Activated naive CD8-positive, alpha-beta T cell treated with anti-CD3 and anti-CD28 coated beads for 36 hours (primary cell): ENCODE measurements at places on chromosomes 3 and 15. TPM values are rescaled to one million over a fixed set of nuclear protein-coding genes. Genes with fewer than 3 reads are reported as not detected.

The PPARG gene
- total RNA-seq, result 0.47 TPM

- DNase-seq, result no peak
These were observed 125.1 kb upstream of the CTDSPL start for GRCh38 chr3:37736624-37737023.

DNA sequence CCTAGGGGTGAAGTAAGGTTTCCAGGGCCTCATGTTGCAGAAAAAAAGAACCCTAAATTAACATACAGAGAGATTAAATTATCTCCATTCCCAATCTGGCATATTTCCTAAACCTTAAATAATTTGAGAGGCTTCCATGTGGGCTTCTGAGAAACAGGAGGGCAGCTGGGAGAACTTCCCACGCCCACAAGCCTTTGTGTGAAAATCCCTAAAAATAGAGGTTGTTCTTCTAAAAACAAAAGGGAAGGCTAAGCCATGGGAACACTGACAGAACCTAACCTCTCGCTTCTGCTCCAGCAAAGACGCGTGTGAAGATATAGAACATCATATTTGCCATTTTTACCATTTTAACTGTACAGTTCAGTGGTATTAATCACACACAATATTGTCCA lies 812 bp upstream of the SLC12A8 start:
- no peak for DNase-seq

The CPNE9 gene
- total RNA-seq, result not detected

GRCh38 chr3:159829539-159830227 lies 159.0 kb upstream of the IL12A start:
- no peak for DNase-seq

DNA sequence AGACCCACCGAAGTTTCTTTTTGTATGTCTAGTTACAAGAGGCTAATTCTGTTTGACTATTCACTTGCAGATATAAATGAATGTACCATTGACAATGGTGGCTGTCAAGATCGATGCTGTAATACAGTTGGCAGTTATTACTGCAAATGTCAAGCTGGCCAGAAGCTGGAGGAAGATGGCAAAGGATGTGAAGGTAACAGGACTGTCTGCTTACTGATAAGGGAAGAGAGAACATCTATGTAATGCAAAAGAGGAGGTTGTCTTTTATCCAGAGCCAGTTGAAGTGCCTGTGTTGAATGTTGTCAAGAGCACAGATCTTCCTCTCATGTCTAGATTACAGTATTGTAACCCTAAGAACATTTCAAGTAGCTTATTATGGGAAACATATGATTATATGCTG lies 549.5 kb upstream of the GOLIM4 start:
- no peak for DNase-seq

The BOC gene
- total RNA-seq, result 0.44 TPM

GRCh38 chr15:71066983-71067382 lies 48.3 kb upstream of the THSD4 start:
- DNase-seq, result no peak

DNA sequence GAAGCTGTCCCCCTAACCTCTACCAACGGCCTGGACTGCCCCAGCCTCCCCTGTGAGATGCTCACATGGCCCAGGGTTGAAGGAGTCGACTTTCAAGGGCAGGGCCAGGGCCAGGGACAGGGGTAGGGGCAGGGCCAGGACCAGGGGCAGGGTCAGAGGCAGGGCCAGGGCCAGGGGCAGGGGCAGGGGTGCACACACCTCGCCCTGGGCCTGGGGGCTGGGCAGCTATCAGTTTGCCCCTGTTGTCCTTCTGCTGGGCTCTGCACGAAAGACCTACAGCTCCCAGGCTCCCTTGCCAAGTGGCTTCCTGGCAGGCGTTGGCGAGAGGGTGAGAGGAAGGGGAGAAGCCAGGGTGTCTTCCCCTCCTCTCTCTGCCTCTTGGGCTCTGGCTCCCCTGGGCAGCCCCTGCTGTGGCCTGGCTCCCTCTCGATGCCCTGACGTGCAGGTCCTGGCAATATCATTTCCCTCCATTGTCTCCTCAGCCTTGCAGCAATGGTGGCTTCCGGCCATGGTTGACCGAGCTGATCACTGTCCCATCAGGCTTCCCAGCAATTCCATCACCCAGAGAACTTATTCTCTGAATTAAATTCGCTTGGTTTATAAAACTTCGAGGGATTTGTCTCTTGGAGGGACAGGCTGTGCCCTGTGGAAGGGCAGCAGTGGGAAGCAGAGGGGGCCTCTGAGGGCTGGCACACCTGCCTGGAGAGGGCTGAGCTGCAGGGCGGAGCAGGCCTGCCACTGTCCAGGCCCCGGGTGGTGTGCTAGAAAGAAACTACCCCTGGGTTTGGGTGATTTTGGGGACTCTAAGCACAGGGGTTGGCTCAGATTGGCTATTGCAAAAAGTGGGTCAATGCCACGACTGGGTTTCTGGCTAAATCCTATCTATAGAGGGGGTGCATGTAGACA lies 13.9 kb downstream of the PRR23E start:
- no peak for DNase-seq

DNA sequence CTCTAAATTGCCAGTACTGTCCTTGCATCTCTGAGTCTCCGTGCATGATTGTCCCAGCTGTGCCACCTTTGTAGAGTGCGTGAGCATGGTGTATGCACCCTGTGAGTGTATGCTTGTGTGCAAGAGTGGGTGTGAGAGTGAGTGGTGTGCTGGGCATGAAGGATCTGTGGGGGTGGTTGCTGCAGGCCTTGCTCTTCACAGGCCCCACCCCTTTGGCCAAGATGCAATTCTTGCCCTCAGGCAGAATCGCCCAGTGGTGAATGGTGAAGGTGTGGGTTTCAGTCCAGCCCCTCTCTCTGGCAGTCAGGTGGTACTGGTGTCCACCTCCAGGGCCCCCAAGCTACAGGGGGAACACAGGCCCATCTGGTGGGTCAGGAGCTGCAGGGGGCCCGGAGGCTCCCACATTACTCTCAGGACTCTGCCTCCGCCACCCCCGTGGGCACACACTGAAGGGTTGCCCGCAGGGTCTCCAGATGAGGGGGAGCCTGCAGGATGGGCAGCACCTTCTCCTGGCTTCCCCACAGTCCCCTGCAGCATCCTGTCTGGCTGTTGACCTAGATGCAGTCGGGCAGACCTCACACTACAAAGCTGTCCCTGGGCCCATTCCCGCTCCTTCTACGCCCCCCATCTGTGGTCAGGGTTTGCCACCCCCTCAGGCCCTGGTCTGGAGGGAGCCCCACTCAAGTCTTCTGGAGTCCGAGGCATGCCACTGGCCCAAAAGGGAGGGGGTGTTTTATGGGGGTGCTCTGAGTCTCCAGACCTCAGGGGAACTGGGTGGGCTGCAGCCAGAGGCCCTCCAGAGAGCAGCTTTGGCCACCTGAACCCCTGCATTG lies 8.3 kb upstream of the ROPN1B start:
- no peak for DNase-seq

DNA sequence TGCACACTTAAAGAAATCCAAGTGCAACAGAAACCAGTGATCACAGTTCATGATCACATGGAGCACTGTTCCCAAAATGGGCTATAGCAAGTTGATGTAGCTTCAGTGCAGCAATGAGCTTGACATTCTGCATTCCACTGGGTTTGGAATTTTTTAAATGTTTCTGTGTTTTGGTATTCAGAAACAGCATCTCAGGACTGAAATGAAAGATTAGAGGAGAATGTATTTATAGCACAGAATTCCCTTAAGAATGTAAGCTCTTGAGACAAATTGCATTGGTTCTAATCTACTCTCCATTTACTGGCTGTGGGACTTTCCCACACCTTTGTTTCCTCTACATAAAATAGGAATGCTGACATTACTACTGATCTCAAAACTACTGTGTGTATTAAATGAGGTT lies 162.7 kb downstream of the FGF12 start:
- no peak for DNase-seq

The CGNL1 gene
- not detected for total RNA-seq

DNA sequence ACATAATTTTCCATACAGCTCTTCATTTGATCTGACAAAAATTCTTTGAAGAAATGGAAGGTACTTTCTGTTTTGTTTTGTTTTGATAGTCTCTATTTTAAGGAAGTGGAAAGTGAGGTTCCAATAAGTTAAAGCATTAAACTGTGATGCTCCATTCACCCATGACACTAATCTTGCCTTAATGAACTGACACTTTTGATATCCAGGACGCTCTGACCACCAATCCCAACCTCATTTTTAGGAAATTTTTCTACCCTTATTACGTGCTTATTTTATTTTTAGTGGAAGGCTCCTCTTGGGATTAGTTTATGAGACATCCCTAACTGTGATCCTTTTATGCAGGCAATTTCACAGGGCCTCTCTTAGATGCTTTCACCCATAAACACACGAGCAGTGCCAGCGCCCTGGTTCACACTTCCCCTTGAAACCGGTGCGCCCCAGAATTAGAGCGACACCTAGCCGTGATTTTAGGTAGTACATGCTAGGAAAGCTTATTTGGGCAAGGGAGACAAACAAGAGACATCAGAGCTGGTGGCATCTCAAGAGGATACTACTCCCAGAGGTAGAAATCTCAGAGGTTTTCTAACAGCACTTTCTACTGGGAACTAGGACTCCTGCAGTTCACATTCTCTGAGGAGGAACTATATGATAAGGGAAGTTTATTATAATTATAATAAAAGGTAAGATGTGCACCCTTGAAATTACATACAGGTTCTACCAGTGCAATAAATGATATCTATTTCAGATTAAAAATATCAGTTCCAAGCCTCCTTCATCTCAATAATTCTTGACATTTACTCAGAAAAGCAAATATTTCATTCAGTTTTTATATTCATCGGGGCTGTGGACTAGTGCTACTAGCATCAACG lies 173.9 kb downstream of the SLC9A9 start:
- peak; percentile 71 for DNase-seq

The ACTRT3 gene
- total RNA-seq, result 1.7 TPM

The FBN1 gene
- total RNA-seq, result 0.22 TPM

The EPHB1 gene
- total RNA-seq, result not detected
